ENCODE measurements at places on chromosomes 11 and 22. TPM values are rescaled to one million over a fixed set of nuclear protein-coding genes. Genes with fewer than 3 reads are reported as not detected.

DNA sequence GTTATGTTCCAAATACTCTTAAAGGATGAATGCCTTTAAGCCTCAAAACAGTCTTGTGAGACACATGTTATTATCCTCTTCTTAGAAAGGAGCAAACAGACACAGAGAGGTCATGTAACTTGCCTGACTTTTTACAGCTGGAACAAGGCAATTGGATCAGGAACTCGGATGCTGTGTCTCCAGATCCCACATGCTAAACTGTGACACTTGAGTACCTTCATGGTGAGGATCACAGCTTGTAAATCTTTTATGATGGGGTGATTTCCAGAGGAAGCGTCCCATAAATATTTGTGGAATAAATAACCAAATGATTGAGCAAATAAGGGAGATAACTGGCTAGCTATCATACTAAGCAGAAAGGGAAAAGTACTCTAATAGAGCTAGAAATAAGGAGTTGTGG, 171.2 kb downstream of the C11orf91 start:
- no peak for DNase-seq

GRCh38 chr11:93193731-93194130, 4.1 kb downstream of the SLC36A4 start:
- DNase-seq: no peak

DNA sequence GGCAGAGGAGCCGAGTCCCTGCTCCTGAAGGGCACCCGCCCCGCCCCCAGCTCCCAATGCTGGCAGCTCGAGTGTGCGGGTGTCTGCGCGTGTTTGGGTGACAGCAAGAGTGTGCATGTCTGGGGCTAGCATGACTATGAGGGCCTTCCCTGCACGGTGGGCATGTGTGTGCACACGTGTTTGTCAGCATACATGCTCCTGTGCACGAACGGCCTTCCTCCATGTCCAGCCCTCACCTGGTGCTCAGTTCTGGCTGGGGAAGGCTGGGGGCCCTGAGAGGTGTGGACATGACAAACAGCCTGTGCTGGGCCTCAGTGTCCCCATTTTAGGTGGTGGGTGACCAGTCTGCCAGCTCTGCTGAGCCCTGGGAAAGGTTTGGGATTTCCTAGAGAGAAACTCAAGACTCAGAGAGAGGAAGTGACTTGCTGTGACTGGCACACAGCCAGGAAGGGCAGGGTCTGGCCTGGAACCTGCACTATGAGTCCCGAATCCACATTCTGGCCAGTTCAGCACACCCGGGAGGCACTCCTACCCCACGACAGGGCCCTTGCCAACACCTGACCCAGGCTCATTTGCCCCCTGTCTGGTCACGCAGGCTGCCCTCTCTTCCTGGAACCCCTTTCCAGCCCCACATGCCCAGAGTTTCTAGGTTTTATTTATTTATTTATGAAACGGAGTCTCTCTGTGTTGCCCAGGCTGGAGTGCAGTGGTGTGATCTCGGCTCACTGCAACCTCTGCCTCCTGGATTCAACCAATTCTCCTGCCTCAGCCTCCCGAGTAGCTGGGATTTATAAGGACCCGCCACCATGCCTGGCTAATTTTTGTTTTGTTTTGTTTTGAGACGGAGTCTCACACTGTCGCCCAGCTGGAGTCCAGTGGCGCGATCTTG, 3.3 kb upstream of the SHISA8 start:
- DNase-seq: peak; percentile 75

DNA sequence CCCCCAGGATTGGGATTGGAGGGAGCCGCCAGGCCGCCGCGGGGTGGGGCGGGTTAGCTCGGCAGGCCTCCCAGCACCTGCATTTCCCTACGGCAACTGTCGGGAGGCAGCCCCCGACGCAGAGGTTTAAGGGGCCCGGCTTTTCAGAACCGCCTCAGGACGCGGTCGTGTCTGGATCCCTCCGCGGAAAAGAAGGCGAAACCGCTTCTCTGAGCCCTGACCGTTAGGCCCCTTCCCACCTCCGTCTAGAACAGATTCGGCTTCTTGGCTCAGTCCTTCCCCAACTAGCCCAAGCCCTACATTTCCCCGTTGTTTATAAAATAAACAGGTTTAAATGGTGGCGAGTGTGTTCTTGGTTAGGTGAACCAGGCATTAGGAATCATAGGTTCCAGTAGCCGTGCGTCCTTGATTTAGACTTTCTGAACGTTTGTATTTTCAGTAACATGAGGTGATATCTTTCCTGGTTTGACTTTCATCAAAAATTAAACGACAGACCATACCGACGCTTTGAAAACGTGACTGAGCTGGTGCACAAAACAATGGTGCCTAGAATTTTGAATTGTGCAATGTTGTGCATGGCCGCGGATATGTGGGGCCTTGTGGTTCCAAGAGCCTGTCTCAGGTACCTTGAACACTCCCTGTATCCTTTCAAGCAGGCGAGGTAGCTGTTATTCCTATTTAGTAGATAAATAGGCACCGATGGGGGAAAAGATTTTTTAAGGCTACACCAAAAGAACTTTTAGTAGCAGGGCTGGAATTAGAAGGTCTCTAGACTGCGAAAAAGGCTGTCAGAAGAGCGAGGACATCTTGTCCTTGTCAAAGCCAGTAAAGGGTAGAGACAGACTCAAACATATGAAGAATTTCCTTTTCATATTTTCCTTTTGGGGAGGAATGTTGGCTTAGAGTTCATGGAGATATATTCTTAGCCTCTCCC, 1.2 kb upstream of the HSPA8 start:
- peak; percentile 45 for DNase-seq

DNA sequence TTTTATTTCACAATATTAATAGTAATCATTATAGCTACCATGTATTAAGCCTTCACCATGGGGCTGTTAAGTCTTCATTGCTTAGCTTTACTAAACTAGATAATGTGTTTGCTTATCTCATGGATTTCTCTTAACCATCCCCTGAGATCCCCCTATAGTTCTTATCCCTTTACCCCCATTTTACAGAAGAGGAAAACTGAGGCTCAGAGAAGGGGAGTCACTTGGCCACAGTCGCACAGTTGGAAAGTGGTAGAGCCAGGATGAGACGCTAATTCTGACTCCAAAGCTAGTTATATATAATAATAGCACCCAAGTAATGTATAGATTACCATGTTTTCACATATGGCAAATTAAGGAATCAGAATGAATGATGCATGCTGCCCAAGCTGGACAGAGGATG, 9.7 kb upstream of the TFIP11 start:
- no peak for DNase-seq

GRCh38 chr11:15629690-15630321, 515.1 kb downstream of the INSC start:
- no peak for DNase-seq

Gene BAIAP2L2
- 0.65 TPM for total RNA-seq

Data from left cardiac atrium (tissue), 4 donors.